ENCODE measurements at places on chromosomes 2 and 18.

DNA sequence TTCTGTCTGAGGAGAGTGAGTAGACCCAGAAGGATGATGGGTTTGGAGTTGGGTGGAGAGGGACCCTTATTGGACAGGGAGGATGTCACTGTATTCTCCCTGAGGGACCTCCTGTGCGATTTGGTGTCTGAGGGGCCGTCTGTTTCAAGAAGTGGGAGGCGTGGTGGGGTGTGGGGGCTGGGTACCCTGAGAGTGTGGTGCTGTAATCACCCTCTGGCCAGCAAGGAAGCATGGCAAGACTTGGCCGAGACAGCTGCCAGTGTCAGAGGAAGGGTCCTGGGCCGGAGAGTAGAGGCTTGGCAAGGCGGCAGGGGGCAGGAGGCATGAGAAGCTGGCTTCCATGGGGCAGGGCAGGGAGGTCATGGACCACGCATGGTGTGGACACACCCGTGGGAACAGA lies 43.1 kb downstream of the CTIF start:
- no peak for DNase-seq

DNA sequence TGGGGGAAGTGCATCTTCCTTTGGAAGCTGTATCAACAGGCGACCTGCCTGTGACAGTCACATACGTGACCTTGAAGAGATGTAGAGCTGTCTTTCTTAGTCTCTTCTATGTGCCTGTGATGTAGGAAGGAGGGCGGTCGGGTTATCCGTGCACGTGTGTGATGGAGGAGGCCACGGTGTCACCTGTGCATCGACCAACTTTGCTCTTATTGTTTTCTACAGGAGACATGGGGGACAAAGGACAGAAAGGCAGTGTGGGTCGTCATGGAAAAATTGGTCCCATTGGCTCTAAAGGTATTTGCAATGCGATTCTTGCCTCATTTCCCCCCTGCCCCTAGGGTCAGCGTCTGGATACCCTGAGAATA lies 20.7 kb upstream of the ALLC start:
- DNase-seq = no peak

DNA sequence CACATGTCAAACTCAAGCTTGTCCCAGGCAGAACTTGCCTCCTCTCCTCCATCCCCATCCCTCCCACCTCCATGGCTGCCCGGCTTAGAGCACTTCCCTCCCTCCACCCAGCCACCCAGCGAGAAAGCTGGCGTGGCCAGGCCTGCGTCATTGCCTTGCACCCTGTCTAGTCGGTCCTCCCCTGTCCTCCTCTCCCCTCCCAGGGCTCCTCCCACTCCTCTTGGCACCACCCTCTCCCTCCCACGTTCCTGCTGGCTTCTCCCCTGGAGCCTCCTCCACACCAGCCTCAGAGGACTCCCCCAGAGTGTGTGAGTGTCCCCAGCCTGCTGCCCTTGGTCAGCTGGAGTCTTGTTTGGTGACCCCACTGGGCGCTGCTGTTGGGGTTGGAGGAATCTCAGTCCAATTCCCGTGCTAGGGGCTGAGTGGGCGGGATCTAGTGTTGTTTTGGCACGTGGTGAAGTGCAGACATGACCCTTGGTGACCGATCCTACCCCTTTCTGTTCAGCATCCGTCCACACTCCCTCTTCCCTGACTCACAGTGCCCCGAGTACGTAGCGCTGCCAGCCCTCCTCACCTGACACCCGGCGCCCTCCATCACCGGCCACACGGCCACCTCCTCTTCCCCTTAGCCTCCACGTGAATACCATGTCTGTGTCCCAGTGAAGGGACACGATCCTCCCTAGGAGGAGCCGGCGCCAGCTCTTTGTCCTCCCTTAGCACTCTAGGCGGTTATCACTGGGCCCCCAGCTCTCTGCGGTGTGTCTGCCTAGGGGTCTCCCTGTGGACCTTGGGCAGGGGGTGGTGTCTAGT lies 41.4 kb downstream of the ATP6V1C2 start:
- DNase-seq = no peak

DNA sequence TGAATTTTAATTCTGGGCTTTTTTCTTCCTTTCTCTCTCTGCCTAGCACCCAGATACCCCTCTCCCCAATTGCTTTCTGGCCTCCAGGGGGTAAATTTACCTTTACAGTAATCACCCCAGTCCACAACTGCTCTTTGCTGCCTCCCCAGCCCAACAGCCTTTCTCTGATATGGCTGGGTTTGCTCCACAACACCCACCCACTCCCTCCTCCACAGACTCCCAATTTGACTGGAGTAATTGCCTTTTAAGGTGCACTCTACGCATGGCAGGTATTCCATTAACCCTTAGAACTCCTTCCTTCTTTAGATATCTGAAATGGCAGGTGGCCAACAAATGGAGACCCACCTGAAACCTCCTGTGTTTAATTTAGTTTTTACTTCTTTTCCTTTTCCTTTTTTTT lies 3.6 kb downstream of the CELF4 start:
- no peak for DNase-seq

DNA sequence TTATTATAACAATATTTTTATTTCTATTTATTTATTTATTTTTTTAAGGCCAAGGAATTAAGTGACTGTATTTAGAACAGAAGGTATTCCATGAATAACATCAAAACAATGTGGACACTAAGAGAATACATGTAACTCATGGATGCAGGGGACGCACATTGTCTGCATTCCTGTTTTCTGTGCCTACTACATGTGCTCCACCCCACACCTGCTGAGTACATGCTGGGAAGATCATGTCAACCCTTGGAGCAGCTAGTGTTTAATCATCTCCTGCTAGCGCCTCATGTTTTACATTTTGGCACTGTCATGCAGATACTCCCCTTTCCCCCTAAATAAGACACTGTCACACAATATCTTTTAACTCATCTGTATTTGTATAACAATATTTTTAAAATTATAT lies 29.3 kb downstream of the DPYSL5 start:
- no peak for DNase-seq

DNA sequence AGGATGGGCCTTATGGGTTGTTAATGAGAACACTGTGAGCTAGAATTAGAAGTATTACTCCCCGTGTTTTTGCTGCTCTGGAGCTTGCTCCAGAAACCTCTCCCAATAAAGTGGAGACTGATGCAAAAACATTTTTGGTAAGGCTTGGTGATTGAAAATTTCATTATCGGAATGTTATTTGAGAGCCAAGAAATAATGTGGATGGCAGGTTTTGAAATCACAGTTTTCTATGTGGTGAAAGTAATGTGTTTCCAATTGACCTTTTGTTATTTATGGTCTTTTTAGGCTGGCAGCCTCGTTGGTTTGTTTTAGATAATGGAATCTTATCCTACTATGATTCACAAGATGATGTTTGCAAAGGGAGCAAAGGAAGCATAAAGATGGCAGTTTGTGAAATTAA lies 5.1 kb downstream of the PLEKHA3 start:
- DNase-seq = no peak

DNA sequence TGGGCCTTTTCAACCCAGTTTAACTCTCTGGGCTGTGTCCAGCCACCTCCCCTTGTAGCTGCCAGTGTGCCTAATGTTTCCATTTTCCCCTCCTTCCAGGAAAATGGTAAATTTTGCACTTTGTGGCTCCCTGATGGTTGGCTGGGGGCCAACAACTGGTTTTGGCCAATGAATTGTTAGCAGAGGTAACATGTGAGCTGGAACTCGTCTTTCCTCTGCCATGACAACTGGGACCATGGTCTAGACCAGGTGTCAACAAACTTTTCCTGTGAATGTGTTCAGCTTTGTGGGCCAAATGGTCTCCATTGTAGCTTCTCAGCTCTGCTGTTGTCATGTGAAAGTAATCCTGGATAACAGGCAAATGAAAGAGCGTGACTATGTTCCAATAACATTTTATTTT lies 87.2 kb downstream of the DDX1 start:
- no peak for DNase-seq

- DNase-seq = no peak
Observed at GRCh38 chr2:216620786-216621185, 12.4 kb upstream of the IGFBP2 start.

DNA sequence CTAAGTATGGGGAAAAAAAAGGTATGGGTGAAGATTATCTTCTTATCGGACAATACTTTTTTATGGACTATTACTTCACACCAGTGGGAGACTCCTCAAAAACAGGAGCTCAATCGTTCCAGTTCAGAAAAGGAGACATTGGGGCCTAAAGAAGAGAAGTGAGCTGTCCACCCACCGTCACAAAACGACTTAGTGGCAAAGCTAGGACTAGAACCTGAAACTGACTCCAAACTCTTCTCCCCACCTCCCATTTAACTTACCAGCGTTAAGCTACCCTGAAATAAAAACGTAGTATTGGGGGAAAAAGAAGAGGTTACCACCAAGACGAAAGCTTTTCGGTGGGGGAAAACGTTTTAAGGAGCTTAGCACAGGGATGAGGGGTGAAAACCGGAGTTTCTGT lies 503 bp downstream of the GTF3C3 start:
- DNase-seq = no peak

DNA sequence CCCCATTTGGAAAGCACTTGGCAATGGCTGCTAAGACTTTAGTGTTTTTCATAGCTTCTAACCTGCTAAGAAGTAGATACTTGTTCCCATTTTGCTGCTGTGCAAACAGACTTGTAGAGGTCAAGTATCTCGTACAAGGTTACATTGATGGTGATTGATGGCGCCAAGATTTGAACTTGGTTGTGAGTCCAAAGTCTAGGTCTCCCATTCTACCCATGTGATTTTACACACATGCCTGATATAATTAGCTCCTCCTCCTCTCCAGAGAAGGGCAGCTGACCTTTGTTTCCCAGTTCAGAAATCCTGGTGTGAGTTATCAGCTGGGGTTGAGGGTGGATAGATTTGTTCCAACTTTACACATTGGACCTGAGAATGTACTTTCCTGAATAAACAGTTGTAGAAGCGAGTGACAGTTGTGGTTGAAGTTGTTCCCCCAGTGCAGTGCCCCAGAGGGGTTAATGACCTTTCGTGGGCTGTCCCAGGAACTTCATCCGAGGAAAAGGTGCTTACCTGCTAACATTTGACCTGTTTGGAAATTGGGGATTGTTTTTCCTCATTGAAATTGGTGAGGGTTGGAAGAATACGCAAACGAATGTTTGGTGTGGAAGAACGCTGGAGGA lies 10.4 kb downstream of the TCF7L1 start:
- DNase-seq = no peak

GRCh38 chr2:176961775-176962619 lies 250.6 kb upstream of the HNRNPA3 start:
- DNase-seq = no peak

GRCh38 chr18:34153711-34154110 lies 71.0 kb downstream of the NOL4 start:
- no peak for DNase-seq

GRCh38 chr2:82224301-82224940 lies 1919.9 kb upstream of the LRRTM1 start:
- DNase-seq = no peak

DNA sequence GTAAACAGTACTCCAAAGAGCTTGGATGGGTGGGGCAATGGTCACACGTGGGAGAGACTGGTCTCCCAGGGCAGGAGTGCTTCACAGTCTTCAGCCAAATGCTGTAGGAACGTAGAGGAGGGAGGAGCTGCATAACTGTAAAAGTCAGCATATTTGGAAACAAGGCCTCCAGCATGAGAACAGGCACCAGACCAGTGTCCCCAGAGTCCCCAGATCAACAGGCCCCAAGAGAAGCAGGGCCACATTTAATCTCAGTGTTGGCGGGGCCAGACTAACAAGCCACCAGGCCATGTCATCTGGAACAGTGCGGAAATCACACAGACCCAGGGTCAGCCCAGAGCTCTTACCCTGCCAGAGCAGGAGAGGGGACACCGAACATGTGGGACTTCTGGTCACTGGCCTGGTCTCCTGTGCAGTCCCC lies 63.2 kb downstream of the ADCY3 start:
- no peak for DNase-seq

GRCh38 chr2:32812316-32812715 lies 134.4 kb upstream of the LTBP1 start:
- no peak for DNase-seq

GRCh38 chr2:182581196-182581935 lies 134.7 kb upstream of the DNAJC10 start:
- DNase-seq = no peak

- peak; percentile 8 for DNase-seq
Observed at GRCh38 chr2:204691911-204692510, 146.7 kb downstream of the PARD3B start.

DNA sequence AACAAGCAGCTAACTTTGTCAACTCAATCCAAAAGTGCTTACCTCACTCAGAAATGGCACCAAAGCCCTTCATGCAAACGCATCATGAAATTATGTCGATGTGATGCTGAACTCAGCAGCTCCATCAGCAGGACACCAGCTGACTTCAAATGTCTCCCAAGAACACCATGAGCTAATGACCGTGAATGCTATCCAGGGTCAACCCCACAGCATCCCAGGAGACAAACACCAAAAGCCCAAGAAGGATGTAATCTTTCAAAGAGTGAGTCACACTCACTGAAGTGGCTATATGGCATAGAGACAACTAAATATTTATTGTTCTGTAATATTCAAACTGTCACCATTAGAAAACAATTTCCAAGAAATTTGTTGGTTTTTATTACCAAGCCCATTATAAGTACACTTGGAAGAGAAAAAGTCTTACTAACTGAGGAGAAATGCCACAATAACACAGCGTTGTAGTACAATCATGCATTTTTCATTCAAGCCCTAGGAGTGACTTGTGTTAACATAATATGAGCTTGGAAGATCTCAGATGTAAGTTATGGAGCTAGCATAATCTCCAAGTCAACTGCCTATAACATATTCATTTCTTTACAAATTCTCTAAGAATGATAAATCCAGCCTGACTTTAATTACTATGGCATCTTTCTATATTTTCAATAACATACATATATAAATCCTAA lies 165.0 kb upstream of the CCDC68 start:
- no peak for DNase-seq

DNA sequence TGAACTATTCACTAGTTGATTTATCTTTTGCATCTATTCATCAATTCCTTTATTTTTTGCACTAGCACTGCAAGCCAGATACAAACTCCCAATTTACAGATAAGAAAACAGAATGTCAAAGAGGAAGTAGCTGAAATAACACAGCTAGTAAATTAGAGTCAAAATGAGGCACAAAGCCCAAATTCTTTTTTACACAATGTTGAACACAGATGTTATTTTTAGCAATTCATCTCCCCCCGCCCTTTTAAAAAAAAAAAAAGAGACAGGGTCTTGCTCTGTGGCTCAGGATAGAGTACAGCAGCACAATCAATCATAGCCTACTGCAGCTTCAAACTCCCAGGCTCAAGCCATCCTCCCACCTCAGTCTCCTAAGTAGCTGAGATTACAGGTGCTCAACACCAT lies 127.8 kb downstream of the CCBE1 start:
- DNase-seq = no peak

Measured in NCI-H524 treated with DMSO at 0.1 percent for 48 hours (cell line).